ENCODE measurements at places on chromosomes 7 and 10.

GRCh38 chr7:45919231-45919784 is 1.8 kb downstream of the IGFBP3 start:
- DNase-seq: no peak

- no peak for DNase-seq
Observed at GRCh38 chr10:4498711-4499251, 327.2 kb upstream of the AKR1E2 start.

GRCh38 chr10:23530079-23530478 is 91.2 kb downstream of the OTUD1 start:
- DNase-seq: no peak

DNA sequence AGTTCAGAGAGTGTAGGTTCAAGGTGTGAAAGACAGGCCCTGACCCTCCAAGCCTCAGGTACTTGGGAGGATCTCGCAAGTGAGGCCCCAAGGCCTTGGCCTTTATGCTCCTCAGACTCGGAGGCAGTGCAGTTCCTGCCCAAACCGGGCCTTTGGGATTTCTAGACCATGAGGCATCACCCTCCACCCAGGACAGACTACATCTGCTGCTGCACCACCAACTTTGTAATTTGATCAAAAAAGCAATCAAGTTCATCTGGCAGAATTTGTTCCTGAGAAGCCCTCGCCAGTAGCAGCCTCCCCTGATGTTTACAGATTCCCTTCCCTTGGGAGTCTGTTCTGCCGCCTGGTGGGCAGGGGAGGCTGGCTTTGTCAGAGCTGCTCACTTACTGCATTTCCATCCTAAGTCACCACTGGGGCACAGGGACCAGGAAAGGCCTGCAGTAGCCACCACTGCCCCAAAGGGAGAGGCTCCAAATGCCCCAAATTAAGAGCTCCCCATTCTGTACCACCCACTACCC is 2.1 kb downstream of the CAMK2G start:
- no peak for DNase-seq

DNA sequence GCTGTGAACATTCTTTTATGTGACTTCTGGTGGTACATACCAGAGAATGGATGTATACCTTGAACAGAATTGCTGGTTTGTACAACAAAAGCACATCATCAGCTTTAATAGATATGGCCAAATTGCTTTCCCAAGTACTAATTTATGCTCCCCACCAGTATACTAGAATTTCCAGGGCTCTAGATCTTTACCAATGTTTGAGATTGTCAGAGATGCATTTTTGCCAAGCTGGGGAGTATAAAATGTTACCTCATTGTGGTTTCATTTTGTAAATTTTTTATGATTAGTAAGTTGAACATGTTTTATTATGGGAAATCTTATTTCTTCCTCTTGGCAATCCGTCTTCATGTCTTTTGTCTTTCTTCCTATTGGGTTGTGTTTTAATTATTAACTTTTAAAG is 179.9 kb upstream of the TMEM106B start:
- DNase-seq: no peak

DNA sequence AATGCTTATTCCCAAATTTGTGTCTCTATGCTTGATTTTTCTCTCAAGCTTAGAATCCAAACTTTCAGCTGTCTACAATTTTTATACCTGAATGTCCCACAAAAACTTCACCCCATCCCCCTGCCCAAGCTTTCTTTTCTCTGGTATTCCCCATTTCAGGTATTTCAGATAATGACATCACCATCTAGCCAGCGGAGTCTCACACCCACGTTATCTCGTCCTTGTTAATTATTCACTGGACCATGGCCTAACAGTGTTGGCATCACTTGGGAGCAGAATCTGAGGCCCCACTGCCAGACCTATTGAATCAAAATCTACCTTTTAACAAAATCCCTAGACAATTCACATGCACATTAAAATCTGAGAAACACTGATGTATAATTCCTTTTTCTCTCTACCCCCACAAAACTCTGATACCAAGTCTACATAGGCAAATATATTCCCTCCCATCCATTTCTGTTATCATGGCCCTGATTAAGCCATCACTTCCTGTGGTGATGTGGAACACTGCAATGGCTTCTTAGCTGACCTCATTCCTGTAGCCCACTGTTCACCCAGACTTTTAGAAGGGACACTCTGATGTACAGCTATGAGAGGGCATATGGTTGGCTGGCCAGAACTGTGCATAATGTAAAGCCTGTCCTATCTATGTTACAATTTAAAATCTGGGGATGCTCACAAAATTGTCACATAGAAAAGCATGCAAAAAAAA is 31.4 kb downstream of the ZNF438 start:
- DNase-seq: no peak

DNA sequence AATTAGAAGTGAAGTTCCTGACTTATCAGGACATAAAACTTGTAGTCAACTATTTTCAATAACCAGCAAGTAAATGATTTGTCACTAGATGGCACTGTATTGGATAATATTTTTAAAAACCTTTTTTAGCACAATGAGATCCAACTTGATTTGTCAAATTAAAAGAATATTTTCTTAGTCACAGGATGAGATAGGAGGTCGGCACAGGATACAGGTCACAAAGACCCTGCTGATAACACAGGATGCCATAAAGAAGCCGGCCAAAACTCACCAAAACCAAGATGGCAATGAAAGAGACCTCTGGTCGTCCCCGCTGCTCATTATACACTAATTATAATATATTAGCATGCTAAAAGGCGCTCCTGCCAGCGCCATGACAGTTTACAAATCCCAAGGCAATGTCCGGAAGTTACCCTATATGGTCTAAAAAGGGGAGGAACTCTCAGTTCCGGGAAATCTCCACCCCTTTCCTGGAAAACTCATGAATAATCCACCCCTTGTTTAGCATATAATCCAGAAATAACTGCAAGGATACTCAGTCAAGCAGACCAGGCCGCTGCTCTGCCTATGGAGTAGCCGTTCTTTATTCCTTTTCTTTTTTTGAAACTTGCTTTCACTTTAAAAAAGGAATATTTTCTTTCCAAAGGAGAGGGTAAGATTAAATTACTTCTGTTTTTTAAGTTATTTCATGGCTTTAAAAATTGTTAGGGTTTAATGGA is 255.7 kb upstream of the MKLN1 start:
- DNase-seq: no peak

- no peak for DNase-seq
Observed at GRCh38 chr7:101940830-101941229, 123.4 kb downstream of the CUX1 start.

DNA sequence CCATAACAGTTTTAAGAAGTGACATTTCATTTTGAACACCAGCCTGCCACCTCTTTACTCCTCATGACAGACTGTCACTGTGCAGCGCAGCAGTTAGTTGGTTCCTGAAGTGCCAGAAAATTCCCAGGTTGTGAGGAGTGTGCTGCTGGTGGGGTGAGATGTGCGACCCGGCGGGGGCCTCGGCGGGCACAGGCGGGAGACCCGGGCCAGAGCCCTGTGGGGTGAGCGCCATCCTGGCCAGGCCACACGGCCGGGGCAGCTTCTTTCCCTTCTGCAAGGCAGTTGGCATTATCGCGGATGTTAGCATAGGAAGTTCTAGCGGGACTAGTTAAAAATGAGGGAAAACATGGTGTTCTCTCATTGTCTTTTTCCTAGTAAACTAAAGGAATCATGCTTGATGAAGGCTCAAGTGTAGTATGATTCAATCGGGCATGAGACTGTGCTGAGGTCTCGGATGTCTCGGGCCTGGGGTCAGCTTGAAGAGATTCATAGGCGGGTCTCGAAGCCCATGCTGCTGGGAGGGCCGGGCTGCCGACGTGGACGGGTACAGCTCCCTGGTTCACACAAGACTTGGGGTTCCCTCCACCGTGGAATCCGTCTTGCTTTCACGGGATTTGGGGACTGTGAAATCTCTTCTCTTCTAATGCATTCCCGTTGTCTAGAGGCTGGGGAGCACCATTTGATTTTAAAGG is 56.1 kb downstream of the MGMT start:
- no peak for DNase-seq
